ENCODE measurements at places on chromosomes 2 and 18.

DNA sequence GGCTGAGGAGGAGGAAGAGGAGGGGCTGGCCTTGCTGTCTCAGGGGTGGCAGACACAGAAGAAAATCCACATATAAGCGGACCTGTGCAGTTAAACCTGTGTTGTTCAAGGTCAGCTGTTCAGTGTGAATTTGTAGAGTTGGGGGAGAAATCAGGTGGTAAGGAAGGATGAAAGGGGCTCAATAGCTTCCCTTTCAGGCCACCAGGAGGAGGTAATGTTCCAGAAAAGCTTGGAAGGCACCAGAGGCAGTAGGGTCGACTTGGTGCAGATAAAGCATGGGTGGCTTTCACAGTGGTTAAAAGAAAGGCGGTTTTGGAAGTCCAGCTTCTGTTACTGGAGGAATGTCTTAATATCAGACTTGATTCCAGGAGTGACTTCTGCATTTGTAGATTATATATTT is 167.4 kb downstream of the THSD7B start:
- DNase-seq, result no peak

DNA sequence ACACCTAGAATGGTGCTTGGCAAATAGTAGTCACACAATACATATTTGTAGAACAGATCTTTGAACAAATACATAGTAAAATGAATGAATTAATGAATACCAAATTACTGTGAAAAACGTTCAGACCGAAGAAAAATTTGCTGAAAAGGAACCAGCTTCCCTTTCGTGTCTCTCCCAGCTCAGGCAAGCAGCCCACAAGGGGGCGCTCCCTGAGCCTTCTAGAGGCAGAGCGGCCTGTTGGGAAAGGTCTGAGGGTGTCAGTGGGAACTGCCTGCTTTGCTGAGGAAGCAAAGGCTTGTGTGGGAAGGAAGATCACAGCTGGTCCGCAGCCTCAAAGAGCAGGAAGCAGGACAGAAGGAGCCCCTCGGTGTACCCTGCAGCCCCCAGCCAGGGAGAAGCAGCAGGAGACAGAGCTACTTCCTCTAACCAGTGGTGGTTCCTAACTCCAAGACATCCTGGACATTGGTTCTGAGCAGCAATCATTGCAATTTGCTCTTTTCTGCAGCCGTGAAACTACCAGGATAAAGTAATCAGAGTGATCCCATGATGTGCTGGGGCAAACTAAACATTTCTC is 231.1 kb downstream of the ANKRD30B start:
- DNase-seq, result no peak

GRCh38 chr18:48313792-48314191 is 95.4 kb downstream of the ZBTB7C start:
- no peak for DNase-seq

DNA sequence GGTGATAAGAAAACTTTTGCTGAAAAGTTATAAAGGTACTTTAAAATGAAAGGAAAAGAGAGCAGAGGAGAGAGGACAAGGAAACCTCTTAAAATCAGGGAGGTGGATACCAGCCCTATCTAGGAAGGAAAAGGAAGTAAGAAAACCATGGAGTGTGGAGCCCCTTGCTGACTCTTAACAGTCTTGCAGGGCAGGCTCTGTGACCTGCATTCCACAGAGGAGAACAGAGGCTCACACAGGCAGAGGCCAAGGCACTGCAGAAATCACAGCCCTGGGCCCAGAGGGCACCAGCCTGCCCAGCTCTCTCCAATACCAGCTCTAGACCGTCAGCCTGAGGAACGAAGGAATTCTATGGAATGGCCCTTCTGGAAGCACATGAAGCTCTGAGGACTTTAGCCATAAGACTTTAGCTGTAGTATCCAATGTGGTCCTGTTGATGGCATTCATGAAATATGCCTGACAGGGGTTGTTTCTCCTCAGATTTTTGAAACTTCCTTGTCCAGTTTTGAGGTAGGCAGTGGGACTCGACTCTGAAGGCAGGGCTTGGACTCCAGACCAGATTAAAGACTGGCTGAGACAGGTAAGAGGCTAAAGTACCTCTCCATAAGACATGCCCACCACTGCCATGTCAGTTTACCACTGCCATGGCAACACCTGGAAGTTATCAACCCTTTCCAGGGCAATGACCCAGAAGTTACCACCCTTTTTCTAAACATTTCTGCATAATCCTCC is 216.3 kb downstream of the ANAPC1 start:
- DNase-seq, result no peak

GRCh38 chr2:78977661-78978145 is 47.8 kb upstream of the REG3G start:
- DNase-seq, result no peak

GRCh38 chr2:156042895-156043294 is 289.6 kb downstream of the NR4A2 start:
- no peak for DNase-seq

- no peak for DNase-seq
Measured at GRCh38 chr2:199940373-199940772, 14.9 kb downstream of the TYW5 start.

DNA sequence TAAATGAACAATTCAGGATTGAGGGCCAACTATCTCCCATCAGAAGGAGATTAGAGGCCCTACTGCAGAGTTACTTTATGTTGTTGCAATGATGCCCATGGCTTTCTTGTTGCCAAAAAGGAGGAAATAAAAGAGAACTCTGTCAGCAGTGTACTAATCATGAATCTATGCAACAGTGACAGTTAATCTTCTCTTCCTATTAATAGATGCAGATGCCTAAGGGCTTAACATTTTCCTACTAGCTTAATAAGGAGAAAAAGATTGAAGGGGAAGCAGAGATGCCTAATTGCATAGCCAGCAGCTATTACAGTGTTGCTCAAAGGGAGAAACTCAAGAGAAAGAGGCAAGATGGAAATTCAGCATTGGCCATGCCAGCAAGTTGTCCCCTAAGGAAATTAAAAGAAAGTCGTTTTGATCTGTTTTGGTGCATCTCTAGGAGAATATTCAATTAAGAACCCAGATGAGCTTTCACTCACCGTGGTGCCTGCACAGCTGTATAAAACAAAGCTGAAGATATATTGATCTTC is 107.1 kb upstream of the KCNJ3 start:
- DNase-seq, result no peak

GRCh38 chr2:133641497-133641896 is 73.2 kb upstream of the NCKAP5 start:
- no peak for DNase-seq

Measured in CD4-positive, alpha-beta T cell (primary cell).